ENCODE measurements at places on chromosomes 1 and 21. TPM values are rescaled to one million over a fixed set of nuclear protein-coding genes. Genes with fewer than 3 reads are reported as not detected.

WNT2B gene
- 4.9 TPM for total RNA-seq

- no peak for DNase-seq
Observed at GRCh38 chr1:85330214-85330631, 53.8 kb upstream of the BCL10 start.

ATXN7L2 gene
- total RNA-seq, result 5.9 TPM

CALML6 gene
- total RNA-seq, result 0.57 TPM

- DNase-seq, result no peak
Observed at GRCh38 chr1:54360165-54361005, 45.8 kb downstream of the SSBP3 start.

GRCh38 chr1:53508991-53509666, 49.9 kb downstream of the DMRTB1 start:
- no peak for DNase-seq

DNA sequence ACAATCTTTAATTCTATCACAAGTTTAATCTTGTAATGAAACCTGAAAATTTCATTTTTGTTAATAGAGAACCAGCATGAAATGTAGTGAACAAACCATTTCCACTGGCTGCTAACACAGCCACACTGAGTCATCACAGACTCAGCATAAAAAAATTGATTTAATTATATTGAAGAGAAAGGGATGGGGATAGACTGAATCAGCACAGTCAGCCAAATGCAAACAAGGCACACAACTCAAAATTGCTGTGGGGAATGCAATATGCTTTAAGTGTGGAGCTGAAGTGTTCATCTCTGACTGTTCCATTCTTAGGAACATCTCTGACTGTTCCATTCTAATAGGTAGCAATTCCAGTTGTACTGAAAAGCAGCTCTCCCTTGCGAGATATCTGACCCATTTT, 299.8 kb downstream of the MRPL39 start:
- no peak for DNase-seq

DNA sequence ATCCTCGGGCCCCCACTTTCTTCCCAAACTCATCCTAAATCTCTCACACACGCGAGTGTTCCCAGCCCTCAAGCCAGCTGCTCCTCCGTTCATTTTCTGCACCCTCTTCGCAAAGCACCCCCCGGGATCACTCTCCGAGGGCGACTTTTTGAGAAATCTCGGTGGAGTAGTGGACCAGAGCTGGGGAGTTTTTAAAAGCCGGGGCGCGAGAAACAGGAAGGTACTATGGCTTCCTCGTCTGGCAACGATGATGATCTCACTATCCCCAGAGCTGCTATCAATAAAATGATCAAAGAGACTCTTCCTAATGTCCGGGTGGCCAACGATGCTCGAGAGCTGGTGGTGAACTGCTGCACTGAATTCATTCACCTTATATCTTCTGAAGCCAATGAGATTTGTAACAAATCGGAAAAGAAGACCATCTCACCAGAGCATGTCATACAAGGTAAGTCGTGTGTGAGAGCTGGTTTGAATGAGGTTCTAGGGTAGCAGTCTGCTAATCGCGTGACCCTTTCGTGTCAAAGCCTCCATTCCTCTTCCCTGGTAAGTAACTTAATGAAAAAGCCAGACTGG, 800 bp downstream of the DR1 start:
- no peak for DNase-seq

DNA sequence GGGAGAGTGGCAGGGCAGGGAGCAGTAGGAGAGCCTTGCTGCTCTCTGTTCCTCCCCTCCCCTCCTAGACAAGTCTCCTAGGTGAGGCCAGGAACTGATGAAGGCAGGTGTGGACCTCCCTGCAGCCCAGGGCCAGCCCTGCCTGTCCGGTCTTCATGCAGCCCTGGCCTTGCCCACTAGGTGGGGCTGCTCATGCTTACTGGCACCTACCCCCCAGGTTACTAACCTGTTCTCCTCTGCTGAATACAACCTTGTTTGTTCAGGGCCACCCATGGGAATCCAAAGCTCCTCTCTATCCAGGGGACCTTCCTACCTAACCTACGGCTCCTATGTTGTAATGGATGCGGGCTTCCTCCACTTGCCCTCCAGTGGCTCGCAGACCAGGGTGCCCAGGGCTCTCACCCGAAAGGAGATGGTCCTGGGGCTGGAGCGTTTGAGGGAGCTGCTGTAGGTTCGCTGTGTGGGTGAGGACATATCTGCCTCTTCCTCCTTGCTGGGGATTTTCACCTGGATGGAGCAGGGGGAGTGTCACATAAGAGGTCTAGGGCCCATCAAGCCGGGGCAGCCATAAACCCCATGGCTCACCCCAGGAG, 7.9 kb upstream of the TNNT2 start:
- DNase-seq, result no peak

DNA sequence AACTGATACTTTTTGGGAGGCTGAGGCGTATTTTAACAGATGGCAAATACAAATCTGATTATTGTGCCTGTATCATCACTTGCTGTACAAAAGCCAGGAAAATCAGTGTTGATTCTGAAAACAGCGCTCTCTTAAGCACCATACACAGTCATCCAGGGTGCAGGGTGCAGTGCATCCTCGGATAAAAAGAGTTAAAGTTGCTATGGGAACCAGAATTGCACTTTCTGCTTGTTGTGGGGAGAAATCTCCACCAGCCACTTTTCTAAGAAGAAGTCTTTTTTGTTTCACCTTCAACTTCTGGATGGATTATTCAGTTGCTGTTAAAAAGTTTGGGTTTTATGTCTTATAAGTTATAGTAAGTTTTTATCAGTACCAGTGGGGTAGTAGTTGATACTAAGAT, 3.8 kb downstream of the LAMC1 start:
- no peak for DNase-seq

ARHGAP30 gene
- total RNA-seq, result 10.0 TPM

GRCh38 chr1:147626739-147627138, 43.6 kb downstream of the ACP6 start:
- no peak for DNase-seq

GRCh38 chr1:83997631-83998030, 1.3 kb downstream of the TTLL7 start:
- DNase-seq, result no peak

DNA sequence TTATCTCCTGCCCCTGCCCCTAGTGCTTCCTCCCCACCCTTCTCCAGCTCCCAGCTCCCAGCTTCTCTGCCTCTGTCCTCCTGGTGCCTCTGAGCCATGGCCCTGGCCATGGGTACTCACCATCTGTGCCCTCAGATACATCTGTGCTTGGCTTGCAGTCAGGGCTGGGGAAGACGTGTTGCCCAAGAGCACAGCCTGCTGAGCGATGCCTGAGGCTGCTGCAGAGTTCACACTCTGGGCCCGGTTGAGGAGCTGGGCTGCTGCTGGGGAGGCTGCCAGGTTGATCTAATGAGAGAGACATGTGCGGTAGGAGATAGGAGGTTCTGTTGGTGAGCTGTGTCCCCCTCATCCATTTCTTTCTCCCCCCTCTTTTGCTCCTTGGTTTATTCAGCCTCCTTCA, 49.4 kb upstream of the A3GALT2 start:
- DNase-seq, result no peak

GRCh38 chr1:41485605-41486004, 1.1 kb upstream of the EDN2 start:
- DNase-seq, result no peak

- DNase-seq, result no peak
Observed at GRCh38 chr1:66809736-66810326, 8.8 kb upstream of the INSL5 start.

GRCh38 chr1:12643079-12643478, 806 bp upstream of the AADACL4 start:
- DNase-seq, result no peak

- DNase-seq, result no peak
Observed at GRCh38 chr1:110425612-110426152, 18.2 kb upstream of the LAMTOR5 start.

AVPR1B gene
- not detected for total RNA-seq

DNA sequence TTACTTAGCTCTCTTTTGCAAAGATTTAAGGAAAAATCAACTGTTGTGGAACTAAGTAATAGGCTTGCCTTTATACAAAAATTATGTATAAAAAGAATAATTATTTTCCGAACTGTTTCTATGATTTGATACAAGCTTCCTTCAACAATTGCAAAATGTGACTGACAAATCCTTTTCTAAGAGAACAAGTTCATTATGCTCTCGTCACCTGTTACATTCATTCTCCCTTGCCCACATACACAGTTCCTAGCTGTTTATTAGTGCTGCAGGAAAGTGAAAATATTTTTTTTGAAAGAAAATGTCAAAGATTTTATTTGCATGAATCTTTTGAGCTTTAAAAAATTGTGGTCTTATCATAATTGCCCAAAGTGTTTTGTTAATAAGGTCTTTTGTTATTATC, 466.2 kb downstream of the USP25 start:
- no peak for DNase-seq

DNA sequence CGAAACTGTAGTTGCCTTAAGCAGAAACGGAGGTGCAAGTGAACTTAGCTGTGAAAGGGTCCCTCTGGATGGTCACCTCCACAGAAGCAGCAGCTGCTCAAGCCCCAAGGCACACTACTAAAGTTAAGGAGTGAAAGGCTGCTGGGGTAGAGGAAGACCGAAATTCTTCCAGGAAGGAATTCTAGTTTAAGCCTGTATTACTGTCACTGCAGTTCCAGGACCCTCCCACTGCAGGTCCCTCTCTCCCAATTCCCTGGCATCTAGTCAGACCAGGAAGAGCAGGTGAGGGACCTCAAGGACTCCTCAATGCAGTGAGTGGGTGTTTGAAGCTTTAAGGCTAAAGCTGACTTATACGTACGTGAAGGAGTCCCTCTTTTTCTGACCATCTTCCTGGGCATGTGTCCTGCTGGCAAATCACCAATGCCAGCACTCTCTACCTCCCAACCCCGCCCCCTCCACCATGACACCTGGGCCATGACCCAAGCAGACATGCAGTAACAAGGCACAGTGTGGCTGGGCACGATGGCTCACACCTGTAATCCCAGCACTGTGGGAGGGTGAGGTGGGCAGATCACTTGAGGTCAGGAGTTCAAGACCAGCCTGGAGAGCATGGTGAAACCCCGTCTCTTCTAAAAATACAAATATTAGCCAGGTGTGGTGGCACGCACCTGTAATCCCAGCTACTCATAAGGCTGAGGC, 57.2 kb downstream of the TGFBR3 start:
- no peak for DNase-seq

TNFSF4 gene
- total RNA-seq, result 0.09 TPM

CD1B gene
- total RNA-seq, result not detected

DNA sequence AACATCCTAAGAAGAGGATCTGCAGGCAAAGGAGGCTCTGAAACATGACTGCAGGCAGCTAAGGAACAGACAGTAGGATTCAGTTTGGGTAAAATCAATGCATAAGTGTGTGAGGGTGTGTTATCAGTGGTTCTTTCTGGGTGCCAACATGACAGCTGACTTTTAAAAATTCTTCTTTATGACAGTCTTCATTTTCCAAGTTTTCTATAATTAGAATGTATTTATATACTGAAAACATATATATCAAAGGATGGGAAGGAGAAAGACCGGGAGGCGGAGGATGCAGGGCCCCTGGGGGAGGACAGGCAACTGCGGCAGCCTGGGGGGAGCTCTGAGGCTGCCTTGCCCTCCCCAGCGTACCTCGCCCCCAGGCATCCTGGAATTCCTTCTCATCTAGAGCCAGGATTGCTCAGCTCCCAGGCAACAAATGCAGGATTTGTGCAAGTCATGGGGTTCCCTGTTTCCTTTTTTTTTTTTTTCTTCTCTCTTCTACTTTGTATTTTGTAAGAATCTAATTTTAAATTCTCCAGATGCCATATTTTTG, 104.8 kb downstream of the CSMD2 start:
- DNase-seq, result no peak

GRCh38 chr1:67855961-67856360, 22.7 kb upstream of the GNG12 start:
- DNase-seq, result no peak

KCNA2 gene
- total RNA-seq, result 0.04 TPM

- DNase-seq, result no peak
Observed at GRCh38 chr1:222579316-222579715, 10.4 kb downstream of the TAF1A start.

- DNase-seq, result no peak
Observed at GRCh38 chr1:75265792-75266191, 131.6 kb downstream of the LHX8 start.

DNA sequence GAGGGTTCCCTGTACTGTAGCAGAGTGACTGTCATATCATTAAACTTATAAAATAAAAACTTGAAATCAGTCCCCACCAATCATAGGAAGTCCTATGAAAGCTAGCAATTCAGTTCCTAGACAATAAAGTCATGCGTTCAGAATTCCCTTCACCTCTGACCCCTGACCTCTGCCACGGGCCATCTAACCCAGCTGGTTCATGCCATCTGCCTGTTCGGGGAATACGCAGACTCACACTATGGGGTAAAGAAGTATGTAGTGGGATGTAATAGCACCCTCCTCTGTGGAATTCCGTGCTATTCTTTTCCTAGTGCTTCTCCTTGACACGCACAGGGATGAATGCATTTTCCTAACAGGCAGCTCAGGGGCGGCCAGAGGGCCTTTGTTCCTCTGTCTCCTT, 2.1 kb downstream of the GSTM4 start:
- DNase-seq, result no peak

S100A7 gene
- 8.8 TPM for total RNA-seq

GRCh38 chr1:89051300-89051954, 13.6 kb downstream of the GBP1 start:
- no peak for DNase-seq

PRKACB gene
- total RNA-seq, result 15.4 TPM

OR2L2 gene
- not detected for total RNA-seq

EDARADD gene
- 4.8 TPM for total RNA-seq

DNA sequence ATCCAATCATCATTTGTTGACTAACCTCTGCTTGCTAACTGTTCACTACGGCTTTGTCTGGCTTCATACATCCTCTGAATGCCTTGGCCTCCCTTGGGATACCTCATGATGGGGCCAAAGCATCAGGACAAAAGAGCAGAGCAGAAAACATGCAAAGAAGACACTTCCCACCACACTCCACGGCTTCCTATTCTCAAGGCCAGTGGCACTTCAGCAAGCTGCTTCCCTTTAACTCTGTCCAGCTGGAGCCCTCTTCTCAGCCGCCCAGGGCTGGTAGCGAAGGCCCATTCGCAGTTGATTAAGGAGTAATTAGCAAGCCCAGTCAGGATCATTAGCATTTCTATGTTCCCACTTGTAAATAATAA, 224.3 kb upstream of the FGGY start:
- DNase-seq, result no peak

DNA sequence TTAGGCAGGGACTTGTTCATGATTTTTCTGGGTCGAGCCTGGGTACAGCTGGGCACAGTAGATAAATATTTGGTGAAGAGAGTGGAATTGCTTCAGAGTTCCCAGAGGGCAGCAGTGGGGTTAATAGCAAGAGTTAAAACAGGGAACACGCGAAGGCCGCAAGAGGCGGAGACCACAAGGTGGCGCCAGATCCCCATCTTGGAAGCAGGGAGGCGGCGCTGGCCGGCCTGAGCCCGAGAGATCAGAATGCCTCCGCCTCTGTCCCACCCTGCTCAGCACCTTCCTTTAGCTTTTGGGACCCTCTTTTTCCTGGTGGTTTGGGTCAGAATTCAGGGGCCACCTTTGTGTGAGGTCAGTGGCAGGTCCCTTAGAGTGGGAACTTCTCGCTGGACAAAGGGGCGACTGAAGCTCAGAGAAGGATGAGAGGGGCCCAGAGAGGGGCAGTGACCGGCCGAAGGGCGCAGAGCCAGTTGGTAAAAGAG, 6.5 kb upstream of the PADI2 start:
- peak; percentile 12 for DNase-seq
